ENCODE measurements at places on chromosomes 16 and 17.

GRCh38 chr17:77343031-77343800, 202.4 kb downstream of the SEC14L1 start:
- DNase-seq, result no peak

- no peak for DNase-seq
These were observed 127.2 kb upstream of the RCVRN start for GRCh38 chr17:10032118-10032852.

GRCh38 chr16:30775131-30775391, 11.9 kb downstream of the ZNF629 start:
- DNase-seq, result no peak

DNA sequence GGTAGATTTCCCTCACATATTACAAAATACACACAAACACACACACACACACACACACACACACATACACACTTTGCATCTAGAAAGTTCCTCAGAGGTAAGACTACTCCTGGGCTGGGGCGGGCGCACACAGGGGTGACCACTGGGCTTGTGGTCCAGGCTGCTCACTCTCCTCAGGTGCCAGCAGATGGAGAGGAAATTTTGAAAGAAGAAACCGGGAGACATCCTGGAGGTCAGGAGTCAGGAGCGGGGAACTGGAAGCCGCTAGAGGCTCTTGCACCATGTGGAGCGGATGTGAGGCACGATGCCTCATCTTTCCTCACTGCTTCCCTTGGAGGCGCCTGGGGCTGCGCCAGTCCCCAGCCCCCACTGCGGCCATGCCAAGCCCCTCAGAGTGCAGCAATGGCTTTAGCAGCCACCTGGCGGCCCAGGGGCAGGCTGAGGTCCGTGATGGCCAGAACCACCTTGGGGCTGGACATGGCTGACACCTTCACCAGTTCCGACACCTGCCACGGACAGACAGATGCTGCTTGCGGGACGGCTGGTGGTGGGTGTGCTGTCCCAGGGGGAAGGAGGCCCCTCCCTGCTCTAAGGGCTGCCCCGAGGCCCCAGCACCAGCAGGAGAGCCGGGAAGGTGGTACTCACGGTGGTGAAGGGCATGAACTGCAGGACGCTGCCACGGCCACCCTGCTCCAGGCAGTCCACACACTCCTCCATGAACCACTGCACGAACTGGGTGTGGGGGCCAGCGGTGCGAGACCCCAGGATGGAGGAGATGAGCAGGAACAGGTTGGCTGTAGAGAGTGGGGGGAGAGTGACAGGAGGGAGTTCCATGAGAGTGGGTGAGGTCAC, 4.1 kb downstream of the CSF3 start:
- no peak for DNase-seq

GRCh38 chr16:88634141-88634993, 4.0 kb upstream of the IL17C start:
- DNase-seq, result peak; percentile 21
